Inflammatory macrophage (primary cell): ENCODE measurements at places on chromosomes 12 and 14.
A peak's percentile ranks its signal among the peaks of the same experiment; 100 is the strongest.

DNA sequence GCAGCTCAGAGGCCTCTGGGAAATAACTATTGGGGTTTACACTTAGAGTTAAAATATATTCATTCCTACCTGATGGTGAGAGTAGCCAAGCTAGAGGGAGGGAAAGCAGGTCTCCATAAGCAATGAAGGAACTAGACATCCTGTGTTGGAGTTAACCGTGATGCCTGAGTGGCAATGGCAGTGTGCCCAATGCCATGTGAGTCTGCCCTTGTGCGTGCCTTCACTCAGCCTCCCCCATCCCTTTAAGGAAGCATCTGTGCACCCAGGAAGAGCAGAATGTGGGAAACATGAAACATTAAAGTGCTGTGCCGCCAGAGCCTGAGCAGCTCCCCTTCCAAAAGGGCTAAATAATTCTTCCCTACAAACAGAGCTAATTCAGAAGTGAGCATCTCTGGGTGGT, 76.3 kb downstream of the COX16 start:
- no peak for DNase-seq

DNA sequence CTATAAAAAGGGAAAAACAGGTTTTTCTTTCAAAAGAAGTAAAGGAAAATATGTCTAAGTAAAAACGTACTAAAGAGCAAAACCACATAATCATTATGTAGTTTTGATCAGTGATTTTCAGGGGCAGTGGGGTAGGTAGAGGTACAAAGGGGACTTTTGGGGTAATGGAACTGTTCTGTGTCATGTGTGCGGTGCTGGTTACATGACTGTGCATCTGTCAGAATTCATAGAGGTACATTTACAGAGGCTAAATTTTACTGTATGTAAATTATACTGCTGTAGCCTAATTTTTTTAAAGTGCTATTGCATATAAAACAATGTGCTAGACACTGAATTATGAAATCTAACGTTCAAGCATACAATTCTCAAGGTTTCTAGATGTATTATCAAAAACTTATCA, 2.0 kb downstream of the ESR2 start:
- DNase-seq: no peak

GRCh38 chr12:80936642-80937390, 918 bp downstream of the LIN7A start:
- DNase-seq: no peak

DNA sequence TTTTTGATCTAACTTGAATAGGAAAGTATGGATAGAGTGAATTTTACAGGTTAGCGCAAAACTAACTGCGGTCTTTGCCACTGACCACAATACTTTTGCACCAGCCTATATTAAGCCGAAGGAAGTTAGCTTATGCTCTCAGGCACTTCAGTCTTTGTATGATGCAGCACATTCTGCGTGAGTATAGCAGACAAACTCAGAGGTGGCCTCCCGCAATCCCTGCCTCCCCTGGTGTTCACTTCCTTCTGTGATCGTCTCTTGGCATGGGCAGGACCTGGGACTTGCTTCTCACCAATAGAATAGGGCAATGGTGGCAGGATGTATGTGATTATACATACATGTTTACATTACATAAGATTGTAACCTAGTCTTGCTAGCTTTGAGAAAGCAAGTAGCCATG, 10.3 kb upstream of the SLC6A13 start:
- no peak for DNase-seq

GRCh38 chr12:2324387-2324786, 271.6 kb downstream of the CACNA1C start:
- no peak for DNase-seq

GRCh38 chr12:110533607-110534006, 31.5 kb downstream of the RAD9B start:
- no peak for DNase-seq

- peak; percentile 4 for DNase-seq
These were observed 130.6 kb downstream of the RALGAPA1 start for GRCh38 chr14:35678403-35679028.

DNA sequence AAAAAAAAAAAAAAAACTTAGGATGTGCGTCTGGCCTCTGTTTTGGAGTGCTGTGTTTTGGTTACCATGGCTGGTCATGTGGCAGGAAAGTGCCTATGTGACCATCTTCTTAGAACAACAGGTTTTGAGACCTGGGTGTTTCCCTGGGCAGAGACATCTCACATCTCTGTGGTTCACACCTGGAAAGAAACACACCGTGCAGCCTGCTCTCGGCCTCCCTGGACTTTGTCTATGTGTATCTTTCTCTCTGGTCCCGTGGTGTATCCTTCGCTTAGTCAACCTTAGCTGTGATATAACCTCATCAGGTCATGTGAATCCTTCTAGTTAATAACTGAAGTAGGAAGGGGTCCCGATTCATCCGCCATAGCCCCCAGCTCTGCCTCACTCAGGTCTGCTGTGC, 22.6 kb downstream of the ACADS start:
- no peak for DNase-seq

DNA sequence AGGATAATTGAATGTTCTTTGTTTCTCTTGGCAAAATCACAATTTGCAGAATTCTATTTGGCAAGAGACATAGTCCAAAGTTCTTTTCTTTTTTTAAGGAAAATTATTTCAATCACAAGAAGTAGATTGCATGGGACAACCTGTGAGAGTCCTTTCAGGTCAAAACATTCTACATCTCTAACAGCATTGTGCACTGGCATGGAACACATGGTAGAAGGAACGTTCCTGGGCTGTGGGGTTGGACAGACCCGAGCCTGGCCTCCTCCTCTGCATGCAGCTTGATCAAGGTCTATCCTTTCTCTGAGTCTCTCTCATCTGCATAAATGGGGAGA, 88.6 kb upstream of the CPSF6 start:
- no peak for DNase-seq

- DNase-seq: no peak
These were observed 90.8 kb downstream of the AEBP2 start for GRCh38 chr12:19529951-19530636.

- no peak for DNase-seq
These were observed 124.3 kb downstream of the RASSF9 start for GRCh38 chr12:85711735-85712390.

GRCh38 chr14:101333335-101334280, 227.7 kb upstream of the DIO3 start:
- no peak for DNase-seq

GRCh38 chr12:16300736-16301135, 23.3 kb upstream of the SLC15A5 start:
- DNase-seq: no peak

- no peak for DNase-seq
These were observed 30.5 kb downstream of the AREL1 start for GRCh38 chr14:74682169-74682952.

- no peak for DNase-seq
These were observed 247.9 kb upstream of the ARHGAP5 start for GRCh38 chr14:31828946-31829868.

DNA sequence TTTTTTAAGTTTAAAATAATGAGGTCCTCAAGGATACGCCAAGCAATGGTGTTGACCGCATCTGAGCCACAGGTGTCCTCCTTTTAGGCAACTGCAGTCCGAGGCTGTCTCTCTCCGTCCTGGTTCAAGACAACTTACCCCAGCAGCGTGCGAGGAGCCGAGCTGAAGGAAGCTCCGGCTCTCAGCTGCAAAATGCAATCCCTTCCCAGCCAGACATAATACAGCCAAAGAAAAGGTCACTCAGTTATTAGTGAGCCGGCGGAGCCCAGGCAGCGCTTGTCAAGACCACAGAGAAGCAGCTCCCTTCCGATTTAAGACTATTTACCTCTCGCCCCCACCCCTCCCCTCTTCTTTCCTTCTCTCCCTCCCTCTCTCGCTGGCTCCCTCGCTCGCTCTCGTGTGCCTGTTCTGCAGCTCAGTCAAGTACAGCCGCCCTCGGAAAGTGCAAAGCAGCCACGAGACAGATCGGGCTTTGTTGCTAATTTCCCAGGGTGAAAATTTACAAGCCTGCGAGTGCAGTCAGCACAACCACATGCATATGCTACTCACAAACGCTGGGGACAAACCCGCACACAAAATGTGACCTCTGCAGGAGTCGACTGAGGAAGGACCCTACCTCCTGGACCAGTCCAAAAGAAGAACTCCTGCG, 363 bp upstream of the LMO3 start:
- DNase-seq: no peak

DNA sequence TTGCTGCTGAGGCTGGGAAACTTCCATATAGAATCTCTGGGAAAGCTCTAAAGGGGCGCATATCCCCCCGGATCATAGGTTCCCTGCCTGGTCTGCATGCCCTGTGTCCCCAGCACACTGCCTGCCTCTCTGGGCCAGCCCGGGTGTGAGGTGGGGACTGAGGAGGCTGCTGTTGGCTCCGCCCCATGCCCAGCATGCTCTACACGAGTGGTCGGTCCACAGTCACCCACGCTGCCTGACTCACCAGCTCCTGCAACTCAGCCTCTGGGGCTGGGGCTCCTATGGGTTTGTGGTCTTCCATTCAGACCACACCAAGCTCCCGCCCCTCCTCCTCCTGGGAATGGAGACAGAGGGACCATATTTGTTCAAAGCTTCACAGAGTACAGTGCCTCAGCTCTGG, 88.5 kb upstream of the ANO2 start:
- no peak for DNase-seq

DNA sequence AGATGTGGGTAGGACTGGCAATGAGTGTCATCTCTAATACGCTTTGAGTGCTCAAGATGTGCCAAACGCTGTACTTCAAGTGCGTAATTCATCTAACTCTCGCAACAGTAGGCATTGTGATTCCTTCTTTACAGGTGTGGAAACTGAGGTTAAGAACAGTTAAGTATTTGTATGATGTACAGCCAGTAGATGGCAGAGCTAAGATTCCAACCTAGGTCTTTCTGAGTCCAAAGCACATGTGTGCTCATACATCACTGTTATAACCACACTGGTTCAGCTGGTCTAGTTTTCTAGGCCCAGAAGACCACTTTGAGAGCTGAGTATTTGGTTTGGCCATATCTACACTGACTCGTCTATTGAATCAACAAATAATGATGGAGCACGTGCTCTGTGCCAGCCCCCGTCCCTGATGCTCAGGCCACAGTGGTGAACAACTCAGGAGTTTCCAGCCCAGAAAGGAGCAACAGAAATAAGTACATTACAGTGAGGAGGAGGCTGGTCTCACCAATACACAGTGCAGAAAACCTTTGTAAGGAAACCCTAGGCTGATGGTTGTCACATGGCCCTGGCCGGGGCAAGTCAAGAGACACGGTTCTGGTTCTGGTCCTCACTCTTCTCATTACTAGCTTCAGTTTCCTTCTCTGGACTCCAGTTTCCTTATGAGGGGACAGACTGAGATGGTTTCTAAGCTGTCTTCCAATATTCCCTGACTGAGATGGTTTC, 69.3 kb upstream of the SCN8A start:
- no peak for DNase-seq

DNA sequence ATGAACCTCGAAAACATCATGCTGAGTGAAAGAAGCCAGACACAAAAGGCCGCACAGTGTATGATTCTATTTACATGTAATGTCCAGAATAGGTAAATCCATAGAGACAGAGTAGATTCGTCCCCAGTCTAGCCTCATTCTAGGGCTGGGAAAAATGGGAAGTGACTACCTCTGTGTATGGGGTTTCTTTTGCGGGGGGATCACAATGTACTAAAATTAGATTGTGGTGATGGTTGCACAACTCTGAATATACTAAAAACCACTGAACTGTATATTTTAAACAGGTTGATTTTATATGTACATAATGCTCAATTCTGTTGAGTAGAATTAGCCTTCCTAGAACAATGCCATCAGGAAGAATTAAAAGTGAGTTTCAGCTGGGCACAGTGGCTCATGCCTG, 6.3 kb upstream of the RILPL2 start:
- DNase-seq: peak; percentile 13
